ENCODE measurements at places on chromosomes 2 and 18. TPM values are rescaled to one million over a fixed set of nuclear protein-coding genes. Genes with fewer than 3 reads are reported as not detected.

GRCh38 chr2:45821558-45822271, 170.2 kb downstream of the PRKCE start:
- peak; percentile 89 for DNase-seq

GRCh38 chr2:238513346-238513745, 86.6 kb downstream of the ASB1 start:
- DNase-seq = no peak

DNA sequence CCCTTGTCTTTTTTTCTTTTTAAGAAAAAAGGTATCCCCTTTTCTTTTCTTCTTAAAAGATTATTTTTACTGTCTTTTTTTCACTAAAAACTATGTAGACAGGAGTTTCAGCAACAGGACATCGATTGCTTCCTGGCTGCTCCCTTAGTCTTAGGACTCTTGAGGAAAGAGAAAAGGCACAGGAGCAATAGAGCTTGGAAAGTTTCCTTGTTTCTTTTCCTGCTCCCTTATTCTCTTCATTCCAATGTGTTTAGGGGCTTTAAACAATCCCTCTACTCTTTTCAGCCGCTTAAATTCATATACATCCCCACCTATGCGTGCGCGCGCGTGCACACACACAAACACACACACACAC, 225.9 kb upstream of the FBXO11 start:
- DNase-seq = peak; percentile 34

LRRFIP1 gene
- total RNA-seq = 201 TPM

GRCh38 chr2:31578316-31578715, 2.4 kb downstream of the SRD5A2 start:
- DNase-seq = no peak

ABHD1 gene
- not detected for total RNA-seq

CFAP221 gene
- not detected for total RNA-seq

HES6 gene
- 7.0 TPM for total RNA-seq

DNA sequence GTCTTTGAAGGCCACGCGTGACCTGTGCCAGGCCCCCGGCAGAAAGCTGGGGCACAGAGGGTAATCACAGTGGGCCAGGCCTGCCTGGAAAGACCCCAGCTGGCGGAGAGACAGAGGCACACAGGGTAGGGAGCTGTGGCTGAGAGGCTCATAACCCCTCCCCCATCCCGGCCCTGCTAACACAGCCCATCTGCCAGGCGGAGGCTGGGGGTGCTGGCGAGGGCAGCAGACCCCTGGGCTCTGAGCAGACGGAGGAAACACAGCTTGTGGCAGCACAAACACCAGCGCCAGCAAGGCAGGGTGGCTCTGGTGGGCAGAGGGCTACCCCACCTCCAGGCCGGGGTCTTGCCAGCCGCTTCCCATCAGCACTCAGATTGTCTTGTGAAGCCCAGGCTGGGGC, 19.0 kb downstream of the HS6ST1 start:
- no peak for DNase-seq

DNA sequence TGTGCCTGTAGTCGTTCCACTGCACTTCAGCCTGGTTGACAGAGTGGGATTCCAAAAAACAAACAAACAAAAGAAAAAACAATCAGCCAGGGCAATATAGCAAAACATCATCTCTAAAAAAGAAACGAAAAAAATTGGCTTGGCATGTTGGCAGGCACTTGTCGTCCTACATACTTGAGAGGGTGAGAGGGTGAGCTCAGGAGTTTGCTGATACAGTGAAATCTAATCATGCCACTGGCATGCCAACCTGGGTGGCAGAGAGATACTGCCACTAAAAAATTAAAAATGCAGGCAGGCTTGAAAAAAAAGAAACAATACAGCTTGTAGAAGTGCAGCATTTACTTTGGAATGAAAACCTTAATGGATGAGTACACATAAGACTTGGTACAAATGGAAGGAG, 282.9 kb upstream of the RGPD4 start:
- DNase-seq = no peak

DNA sequence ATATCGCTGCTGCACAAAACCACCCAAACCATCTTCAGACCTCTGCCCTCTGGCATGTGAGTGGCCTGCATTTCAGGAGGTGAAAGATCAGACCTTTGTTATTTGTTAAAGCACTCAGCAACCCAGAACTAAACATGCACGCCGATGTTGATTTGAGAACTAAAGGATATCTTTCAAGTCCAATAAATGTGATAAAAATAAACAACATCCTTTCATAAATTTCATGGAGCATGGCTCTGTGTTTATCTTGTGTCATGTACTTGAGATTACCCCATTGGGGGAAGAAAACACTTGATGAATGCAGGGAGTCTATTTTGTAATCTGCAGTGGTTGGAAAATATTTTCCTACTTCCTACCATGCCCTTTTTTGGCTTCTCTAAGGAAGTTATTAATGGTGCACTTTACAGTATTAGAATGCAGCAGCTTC, 70.8 kb upstream of the GATA6 start:
- DNase-seq = peak; percentile 51

UPP2 gene
- not detected for total RNA-seq
